ENCODE measurements at places on chromosomes 13 and 19.

DNA sequence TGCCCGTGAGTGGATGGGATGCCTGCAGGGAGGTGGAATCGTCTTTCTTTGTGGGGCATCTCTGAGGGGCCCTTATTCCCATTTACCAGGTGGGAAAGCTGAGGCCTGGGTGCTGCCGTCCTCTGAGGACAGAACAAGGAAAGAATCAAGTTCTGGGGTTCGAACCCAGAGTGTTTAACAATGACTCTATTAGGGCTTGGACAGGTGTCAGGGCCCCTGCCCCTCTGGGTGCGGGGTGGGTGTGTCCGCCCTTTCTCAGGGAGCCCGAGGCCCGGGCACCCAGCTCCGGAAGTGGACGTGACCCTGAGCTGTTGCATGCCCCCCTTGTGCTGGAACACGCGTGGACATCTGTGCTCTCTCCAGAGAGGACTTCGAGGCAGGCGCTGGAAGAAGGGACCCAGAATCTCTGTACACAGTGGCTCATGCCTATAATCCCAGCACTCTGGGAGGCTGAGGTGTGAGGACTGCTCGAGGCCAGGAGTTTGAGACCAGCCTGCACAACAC lies 10.8 kb downstream of the NDUFA11 start:
- DNase-seq, result no peak

DNA sequence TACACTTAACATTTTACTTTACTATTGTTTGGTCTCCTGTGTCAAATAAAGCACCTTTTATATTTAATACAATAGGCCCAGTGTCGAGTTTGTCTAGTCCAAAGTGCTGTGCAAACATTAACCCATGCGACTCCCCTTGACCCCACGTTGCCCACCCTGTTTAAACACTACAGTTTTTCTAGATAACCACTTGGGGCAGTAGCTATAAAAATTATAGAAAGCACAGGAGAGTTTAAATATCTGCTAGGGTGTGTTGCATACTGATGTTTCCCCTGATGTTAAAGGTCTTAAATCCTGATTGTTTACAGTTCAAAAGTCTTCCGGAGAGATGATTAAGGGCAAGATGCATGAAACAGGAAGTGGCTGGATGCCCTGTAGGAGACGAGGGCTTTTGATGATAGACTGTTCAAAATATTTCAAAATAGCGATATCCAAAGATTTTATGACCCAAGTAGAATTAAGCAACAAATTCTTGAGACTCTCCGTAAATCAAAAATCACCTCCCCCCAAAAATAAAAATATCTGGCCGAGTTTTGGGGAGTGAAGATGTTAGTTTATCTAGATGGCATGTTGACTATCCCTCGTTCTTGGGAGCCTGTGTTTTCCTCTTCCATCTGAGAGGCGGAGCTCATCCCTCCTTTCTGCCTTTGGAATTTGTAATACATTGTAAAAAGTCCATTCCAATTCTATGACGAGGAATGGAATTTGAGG lies 167.1 kb downstream of the FGF9 start:
- DNase-seq, result no peak

DNA sequence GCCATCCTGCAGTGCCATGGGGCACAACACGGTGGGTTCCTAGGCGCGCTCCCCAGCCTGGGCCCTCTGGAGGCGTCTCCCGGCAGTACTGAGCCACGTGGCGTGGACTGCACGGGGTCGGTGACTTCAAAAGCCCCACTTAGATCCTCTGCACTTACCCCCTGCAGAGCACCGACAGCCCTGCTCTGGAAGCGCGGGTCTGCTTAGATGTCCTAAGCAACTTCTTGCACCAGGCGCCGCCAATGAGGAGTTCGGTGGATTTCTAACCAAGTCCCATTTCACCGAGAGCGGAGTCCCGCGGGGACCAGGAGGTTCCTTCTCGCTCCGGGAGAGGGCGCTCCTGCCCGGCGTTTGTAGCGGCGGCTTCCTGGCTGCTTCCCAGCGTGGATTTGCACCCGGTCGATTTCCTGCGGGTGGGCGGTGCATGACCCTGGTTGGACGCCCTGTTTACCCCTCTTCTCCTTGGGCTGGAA lies 25.2 kb upstream of the ZNF845 start:
- DNase-seq, result no peak

GRCh38 chr13:51562011-51562671 lies 22.1 kb upstream of the WDFY2 start:
- no peak for DNase-seq

- no peak for DNase-seq
Measured at GRCh38 chr13:75927183-75927669, 291.1 kb downstream of the LMO7 start.

- no peak for DNase-seq
Measured at GRCh38 chr13:112444416-112445399, 68.6 kb downstream of the SPACA7 start.

- DNase-seq, result no peak
Measured at GRCh38 chr19:17679526-17680229, 8.5 kb downstream of the UNC13A start.

GRCh38 chr13:26872525-26873385 lies 112.2 kb upstream of the GPR12 start:
- DNase-seq, result no peak

DNA sequence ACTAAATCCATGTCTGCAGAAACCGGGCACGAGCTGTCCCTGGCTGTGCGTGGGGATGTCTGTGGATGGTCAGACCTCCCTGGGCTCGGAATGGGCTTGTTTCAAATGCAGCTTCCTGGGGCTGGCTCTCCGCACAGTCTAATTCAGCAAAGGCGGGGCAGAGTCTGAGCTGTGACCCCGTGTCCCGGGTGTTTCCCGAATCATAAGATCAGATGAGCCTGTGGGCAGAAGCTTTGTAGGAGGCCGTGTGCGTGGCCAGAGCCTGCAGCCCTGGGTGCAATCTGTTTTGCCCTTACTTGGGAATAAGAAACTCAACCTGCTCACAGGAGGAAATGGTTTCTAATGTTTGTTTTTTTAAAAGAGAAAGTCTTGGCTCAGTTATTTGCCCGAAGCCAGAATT lies 13.9 kb upstream of the GNA11 start:
- no peak for DNase-seq

DNA sequence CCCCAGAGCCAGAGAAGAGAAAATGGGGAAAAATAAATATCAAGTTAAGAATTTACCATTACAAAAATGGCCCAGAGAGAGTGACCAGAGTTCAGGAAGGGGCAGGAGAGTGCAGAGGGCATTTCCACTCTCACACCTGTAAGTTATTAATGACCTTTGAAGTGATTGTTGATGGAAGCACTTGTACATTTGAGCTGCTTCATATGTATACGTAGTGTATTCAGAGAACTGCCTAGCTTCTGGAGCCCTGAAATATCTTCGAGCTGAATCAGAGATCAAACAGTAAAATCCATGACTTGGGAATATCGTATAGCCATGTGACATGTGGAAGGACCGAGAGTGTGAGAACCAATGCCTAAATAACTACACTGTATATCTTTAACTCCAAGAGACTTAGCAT lies 49.2 kb upstream of the PCCA start:
- DNase-seq, result no peak

- no peak for DNase-seq
Measured at GRCh38 chr13:113646376-113646775, 11.6 kb downstream of the ATP4B start.

DNA sequence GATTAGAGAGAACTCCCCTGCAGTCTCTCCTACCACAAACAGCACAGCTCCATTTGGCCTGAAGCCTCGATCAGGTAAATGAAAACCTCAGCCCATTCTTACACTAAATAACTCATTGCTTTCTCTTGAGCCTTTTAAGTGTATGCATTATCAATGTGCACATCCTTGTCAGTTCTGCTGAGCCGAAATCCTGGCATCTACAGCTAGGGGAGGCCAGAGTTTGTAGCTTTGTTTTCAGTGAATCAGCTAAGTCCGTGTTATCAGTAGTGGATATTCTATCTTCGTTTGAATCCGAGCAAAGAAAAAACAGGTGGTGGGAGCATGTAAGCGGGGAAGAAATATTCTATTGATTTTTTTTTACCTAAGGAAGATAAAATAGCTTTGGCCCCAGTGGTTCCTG lies 84.4 kb downstream of the ESD start:
- DNase-seq, result no peak

GRCh38 chr13:93466502-93467036 lies 240.0 kb downstream of the GPC6 start:
- DNase-seq, result no peak

- DNase-seq, result no peak
Measured at GRCh38 chr13:66344805-66345517, 885.2 kb downstream of the PCDH9 start.

DNA sequence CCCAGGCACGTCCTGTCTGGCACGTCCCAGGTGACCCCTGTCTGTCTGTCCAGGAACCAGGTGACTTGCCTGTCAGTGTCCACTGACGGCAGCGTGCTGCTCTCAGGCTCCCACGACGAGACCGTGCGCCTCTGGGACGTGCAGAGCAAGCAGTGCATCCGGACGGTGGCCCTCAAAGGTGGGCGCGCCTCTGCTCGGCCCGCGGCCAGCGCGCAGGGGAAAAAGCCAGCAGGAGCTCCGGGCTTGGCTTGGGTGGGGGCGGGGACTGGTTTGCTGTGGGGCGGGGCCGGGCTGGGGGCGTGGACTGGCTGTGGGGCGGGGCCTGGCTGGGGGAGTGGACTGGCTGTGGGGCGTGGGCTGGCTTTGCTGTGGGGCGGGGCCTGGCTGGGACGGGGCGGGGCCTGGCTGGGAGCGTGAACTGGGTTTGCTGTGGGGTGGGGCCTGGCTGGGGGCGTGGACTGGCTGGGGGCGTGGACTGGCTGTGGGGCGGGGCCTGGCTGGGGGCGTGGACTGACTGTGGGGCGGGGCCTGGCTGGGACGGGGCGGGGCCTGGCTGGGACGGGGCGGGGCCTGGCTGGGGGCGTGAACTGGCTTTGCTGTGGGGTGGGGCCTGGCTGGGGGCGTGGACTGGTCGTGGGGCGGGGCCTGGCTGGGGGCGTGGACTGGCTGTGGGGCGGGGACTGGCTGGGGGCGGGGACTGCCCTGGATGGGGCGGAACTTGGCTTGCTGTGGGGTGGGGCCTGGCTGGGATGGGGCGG lies 7.2 kb downstream of the WDR18 start:
- DNase-seq, result no peak

DNA sequence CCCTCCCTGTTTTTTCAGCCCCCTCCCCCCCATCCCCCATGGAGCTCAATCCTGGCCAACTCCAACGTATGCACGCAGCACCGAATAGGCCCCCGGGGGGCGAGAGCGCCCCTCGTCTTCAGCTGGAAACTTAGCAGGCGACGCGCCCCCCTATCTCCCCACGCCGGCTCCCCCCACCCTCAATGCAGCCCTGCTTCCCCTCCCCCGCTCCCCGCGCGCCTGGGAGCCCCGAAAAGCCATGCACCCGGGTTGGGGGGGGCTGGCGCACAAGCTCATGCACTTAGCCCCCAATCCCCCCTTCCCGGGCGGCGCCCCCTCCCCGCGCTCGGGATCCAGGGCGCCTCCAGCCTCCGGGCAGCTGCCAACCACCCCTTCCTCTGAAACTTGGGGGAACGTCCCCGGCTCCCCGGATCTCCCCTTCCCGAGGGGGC lies 508 bp downstream of the ZBTB7A start:
- DNase-seq, result no peak

GRCh38 chr13:110944121-110944967 lies 29.5 kb upstream of the ANKRD10 start:
- DNase-seq, result peak; percentile 29

DNA sequence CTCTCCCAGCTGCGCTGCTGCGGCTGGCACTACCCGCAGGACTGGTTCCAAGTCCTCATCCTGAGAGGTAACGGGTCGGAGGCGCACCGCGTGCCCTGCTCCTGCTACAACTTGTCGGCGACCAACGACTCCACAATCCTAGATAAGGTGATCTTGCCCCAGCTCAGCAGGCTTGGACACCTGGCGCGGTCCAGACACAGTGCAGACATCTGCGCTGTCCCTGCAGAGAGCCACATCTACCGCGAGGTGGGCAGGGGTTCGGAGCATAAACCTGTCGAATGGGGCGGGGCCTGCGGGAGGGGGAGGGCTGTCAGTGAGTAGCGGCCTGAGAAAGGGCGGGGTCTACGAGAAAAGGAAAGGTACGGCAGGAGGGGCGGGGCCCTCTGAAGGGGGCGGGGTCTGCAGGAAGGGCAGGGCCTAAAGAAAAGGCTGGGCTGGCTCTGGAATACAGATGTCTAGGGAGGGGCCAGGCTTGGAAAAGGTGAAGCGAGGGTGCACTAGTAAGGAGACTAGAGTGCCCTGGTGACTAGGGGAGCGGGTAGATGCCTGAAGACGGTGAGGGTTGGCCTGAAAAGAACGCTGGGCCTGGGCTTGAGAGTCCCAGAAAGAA lies 3.6 kb downstream of the CD37 start:
- no peak for DNase-seq

GRCh38 chr19:58237324-58237723 lies 8.6 kb downstream of the ZNF544 start:
- DNase-seq, result no peak

GRCh38 chr19:38734426-38735256 lies 9.6 kb downstream of the CAPN12 start:
- no peak for DNase-seq

DNA sequence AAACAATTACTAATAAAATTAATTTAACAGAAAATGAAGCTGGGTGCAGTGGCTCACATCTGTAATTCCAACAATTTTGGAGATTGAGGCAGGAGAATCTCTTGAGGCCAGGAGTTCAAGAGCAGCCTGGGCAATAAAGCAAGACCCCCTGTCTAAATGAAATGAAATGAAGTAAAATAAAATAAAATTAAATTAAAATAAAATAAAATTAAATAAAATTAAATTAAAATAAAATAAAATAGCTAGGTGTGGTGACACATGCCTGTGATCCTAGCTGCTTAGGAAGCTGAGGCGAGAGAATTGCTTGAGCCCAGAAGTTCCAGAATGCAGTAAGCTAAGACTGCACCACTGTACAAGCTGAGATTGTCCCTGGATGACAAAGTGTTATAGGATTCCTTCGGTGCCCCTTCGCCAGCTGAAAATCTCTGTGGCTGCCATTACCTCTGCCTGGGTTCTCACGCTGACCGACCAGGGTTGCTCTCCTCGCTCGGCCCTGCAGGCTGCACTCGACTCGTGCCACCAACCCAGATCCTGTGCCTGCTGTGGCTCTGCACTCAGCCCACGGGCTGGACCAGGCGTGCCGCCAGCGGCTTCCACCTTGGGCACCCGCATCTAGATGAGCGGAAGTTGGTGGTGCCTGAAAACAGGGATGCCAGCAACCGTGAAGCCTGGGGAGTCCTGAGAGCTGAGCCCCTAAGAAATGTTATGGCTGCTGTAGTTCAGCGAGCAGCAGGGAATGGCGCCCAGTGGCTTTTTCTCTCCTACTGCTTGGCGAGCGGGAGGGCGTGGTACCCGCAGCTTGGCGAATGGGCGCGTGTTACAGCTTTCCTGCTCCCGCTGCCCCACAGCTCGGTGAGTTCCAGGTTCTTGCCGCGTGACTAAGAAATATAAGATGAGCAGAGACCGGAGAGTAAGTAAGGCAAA lies 539.2 kb upstream of the PCDH9 start:
- DNase-seq, result no peak

Data from astrocyte of the cerebellum (primary cell).